IgD-negative memory B cell (primary cell): ENCODE measurements at places on chromosomes 16 and 17. TPM values are rescaled to one million over a fixed set of nuclear protein-coding genes. Genes with fewer than 3 reads are reported as not detected.

The GP2 gene
- not detected for polyA plus RNA-seq

The ABCA6 gene
- 0.80 TPM for polyA plus RNA-seq

The GSE1 gene
- polyA plus RNA-seq = 7.3 TPM

The C17orf100 gene
- polyA plus RNA-seq = 8.0 TPM

The ANKRD40CL gene
- polyA plus RNA-seq = not detected

The KRTAP9-8 gene
- polyA plus RNA-seq = not detected

The KLHDC4 gene
- polyA plus RNA-seq = 18.7 TPM
